ENCODE measurements at places on chromosomes 12 and 14.

DNA sequence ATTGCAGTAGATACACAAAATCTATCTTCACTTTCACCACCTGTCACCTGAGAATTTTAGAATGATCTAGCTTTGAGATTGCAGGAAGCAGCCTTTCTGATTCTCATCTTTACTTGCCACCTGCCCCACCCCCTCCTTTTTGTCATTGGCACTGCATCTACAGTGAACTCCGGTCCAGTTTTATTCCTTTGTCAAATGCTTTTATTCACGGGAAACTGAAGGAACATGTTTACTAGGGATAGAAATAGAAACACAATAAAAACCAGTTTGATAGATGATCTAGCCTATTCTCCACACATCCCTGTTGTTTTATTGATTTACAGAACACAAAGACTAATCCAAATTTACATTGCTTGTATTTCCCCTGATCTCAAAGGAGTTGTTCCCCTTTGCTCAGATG is 471.7 kb upstream of the STXBP6 start:
- DNase-seq: no peak

GRCh38 chr12:92369056-92369455 is 223.4 kb upstream of the BTG1 start:
- peak; percentile 16 for DNase-seq

DNA sequence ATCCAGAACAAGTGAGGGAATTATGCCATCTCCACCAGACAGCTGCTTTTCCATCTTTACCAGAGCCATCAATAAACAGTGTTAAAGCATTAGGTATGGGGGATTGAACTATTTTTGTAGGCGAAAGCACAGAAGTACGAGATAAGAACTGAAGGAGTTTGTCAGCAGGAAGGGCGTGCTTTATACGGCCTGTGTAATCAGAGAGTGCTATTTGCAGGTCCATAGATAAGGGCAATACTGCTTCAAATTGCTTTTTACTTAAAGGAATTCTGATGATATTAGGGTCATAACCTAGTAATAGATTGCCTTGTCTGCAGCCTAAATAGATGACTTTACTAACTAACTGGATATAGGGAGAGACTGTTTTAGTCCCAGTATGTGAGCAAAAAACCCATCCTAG is 20.3 kb upstream of the CLEC4E start:
- no peak for DNase-seq

- DNase-seq: no peak
These were observed 3.1 kb upstream of the LMNTD1 start for GRCh38 chr12:25556153-25556552.

DNA sequence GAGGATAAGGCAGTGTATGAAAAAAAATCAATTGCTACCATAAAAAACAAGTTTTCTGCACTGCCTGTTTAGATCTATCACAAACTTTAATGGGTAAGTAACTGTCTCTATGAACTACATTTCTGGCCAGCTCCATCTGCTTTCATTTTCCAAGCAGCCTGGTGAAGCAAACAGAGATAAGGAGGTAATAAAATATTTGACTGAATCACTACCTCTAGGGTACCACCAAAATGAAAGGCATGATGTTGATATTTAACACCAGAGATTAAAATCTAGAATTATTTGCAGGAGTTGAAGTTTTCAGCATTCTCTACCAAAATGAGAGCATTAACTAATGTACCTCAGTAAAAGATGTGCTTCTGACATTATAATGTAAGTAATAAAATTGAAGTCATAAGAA is 863.5 kb upstream of the MGAT4C start:
- no peak for DNase-seq

- no peak for DNase-seq
These were observed 10.7 kb downstream of the NR1H4 start for GRCh38 chr12:100484183-100484886.

Measured in renal cortical epithelial cell (primary cell).